Renal pelvis (tissue), 12 donors: ENCODE measurements at places on chromosomes 2 and 18.

- peak; percentile 4 for DNase-seq
Observed at GRCh38 chr2:189261431-189261841, 81.9 kb upstream of the COL5A2 start.

GRCh38 chr2:68046642-68047240, 16.1 kb downstream of the C1D start:
- no peak for DNase-seq

GRCh38 chr2:96114903-96115581, 1.3 kb downstream of the ADRA2B start:
- no peak for DNase-seq

DNA sequence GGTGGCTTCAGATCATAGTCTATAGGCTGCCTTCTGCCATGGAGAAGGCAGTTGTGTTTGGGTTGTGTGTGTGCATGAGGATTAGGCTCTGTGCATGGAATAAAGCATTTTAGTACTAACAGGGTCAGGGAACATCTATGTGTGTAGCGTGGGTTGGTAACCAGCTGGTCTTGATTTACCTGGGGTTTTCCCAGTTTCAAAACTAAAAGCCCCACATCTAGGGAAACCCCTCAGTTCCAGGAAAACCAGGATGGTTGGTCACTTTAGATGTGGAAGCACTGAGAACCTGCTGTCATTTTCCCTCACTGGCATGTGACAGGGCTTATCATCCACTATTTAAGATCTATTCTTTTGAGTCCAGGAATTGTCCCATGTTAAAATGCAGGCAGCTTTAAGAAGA, 116.3 kb downstream of the POLE4 start:
- DNase-seq: no peak

GRCh38 chr2:207256476-207257207, 90.9 kb upstream of the KLF7 start:
- no peak for DNase-seq

DNA sequence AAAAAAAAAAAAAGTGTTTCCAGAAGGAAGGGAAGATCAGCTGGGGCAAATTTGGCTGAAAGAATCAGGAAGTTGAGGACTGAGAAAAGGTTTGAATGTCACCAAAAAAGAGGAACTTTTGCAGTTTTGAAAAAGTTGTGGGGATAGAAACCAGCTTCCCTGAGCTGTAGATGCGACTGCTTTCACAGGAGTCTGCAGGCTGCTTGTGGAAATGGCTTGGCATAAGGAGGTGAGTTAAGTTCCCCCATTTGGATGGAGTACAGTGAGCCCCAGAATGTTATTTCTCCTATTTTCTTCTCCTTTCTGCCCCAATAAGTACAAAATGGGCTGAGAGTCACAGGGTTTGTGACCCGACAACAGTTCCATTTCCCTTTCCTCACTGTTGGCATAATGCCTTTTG, 16.5 kb upstream of the ME2 start:
- no peak for DNase-seq
